ENCODE measurements at places on chromosomes 7 and 10.
A peak's percentile ranks its signal among the peaks of the same experiment; 100 is the strongest.

GRCh38 chr10:109202111-109202510, 721.2 kb downstream of the XPNPEP1 start:
- no peak for DNase-seq

DNA sequence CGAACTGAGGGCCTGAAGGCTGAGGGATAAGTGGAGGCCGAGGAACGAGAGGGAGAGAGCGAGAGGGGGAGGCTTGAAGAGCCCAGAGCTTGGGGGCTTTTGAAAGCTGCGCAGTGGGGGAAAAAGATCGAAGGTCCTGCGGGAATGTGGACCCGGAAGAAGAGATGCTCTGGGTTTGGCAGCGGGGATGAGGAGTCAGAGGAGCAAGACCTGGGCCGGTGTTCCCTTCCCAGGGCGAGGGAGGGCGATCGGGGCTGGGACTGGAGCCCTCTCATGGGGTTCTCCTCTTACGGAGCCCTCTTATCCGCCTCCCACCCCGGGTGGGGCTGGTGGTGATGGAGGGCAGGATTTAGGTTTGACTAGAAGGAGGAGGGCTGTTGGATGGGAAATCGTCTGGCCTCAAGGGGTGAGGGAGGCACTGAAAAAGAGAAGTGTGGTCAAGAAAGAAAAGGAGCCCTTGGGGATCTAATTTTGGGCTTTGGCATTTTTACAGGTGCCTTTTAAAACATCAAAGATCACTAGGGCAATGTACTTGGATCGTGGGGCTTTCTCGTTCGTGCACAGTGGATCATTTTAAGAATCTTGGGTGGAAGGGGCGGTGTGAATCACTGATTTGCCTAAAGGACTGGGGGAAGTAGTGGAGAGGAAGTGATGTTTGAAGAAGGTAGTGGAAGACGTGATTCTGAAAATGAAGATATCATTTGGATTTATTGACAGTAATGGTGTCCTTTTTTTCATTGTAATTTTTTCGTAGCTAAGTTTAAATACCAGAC, 637 bp downstream of the SAMD8 start:
- peak; percentile 54 for DNase-seq

DNA sequence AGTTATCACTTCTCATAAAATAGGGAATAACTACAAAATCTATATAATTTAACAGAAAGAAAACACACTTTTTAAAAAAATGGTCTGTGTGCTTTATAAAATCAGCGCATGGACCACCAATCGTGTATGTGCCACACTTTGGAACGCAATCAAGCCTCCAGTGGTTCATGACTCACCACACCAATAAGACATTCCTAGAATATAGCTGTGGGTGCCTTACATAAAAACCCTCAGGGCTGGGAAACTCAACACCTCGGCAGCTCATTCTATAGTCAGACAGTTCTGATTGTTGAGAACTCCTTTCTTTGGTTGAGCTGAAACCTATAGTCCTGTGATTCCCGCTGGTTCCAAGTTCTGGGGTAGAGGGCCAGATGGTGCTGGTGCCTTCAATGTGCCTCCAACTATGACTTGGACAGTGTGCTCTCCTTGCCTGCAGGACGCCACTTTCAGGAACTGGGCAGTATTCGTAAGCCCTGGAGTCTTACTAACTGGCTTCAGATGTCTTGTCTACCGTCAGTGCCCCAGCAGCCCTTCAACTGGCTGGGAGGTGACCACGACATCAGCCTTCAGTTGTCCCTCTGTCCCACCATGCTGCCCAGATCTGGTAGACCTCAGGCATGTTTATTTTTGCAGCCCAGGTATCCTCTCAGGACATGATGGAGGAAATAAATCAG, 135.7 kb upstream of the GDF10 start:
- DNase-seq = no peak

- no peak for DNase-seq
These were observed 75.1 kb downstream of the DNAH11 start for GRCh38 chr7:21617916-21618390.

DNA sequence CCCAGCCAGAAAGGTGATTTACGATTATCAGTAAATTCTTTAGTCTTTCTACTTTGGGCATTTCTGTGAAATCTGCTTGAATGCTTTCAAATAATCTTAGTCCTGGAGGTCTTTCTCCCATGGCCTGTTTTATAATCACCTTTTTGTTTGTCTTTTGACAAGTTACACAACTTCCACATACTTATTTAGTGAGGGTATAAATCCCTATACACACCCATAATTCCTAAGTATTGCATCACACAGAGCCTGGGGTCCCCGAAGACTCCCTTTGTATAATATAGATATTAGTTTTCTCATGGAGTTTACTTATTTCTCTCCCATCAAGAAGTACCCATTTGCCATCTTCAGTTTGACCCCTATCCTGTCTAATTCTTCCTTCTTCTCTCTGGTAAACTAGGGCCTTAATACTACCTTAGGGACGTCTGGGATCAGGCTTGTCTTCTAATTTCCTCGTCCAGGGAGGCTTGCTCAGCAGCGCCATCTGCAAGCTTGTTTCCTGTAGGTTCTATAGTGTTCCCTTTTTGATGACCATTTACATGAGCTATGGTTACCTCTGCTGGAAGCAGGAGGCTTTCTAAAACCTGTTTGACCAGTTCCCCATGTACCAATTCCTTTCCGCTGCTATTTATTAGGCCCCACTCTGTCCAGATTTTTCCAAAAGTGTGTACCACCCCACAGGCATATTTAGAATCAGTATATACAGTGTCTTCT, 8.1 kb downstream of the DNAH11 start:
- no peak for DNase-seq

DNA sequence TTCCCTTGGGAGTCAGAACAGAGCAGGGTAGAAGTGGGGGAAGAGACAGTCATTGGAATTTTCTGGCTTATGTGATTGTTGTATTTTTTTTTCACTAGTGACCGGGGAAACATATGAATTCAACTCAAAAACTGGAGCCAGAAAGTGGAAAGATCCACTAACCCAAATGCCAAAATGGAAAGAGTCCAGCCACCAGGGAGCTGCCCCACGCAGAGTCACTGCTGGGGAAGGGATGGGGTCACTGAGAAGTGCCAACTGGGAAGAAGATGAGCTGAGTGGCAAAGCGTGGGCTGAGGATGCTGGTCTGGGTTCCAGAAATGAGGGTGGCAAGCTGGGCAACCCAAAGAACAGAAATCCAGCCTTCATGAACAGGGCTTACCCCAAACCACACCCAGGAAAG, 69.2 kb downstream of the CDHR3 start:
- no peak for DNase-seq

- DNase-seq = no peak
These were observed 12.2 kb upstream of the GIMAP7 start for GRCh38 chr7:150502519-150502918.

- DNase-seq = no peak
These were observed 120.3 kb downstream of the BUB3 start for GRCh38 chr10:123274306-123275135.

DNA sequence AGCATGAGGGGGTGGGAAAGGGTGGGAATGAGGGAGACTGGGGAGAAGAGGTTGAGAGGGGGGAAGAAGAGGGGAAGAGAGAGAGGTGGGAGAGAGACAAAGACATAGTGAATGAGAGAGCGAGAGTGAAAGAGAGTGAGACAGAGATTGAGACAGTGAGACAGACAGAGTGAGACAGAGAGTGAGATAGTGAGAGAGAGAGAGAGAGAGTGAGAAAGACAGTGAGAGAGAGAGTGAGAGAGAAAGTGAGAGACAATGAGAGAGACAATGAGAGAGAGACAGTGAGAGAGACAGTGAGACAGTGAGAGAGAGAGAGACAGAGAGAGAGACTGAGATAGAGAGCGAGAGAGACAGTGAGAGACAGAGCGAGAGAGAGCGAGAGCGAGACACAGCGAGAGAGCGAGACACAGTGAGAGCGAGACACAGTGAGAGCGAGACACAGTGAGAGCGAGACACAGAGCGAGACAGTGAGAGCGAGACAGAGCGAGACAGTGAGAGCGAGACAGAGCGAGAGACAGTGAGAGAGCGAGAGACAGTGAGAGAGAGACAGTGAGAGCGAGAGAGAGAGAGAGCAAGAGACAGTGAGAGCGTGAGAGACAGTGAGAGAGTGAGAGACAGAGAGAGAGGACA, 10.1 kb downstream of the TMEM243 start:
- no peak for DNase-seq

- DNase-seq = no peak
These were observed 568.8 kb downstream of the HTR7 start for GRCh38 chr10:90289037-90289436.

GRCh38 chr10:71623098-71623985, 96.2 kb downstream of the C10orf105 start:
- no peak for DNase-seq

- no peak for DNase-seq
These were observed 534.0 kb downstream of the DNAJB6 start for GRCh38 chr7:157870644-157871290.

DNA sequence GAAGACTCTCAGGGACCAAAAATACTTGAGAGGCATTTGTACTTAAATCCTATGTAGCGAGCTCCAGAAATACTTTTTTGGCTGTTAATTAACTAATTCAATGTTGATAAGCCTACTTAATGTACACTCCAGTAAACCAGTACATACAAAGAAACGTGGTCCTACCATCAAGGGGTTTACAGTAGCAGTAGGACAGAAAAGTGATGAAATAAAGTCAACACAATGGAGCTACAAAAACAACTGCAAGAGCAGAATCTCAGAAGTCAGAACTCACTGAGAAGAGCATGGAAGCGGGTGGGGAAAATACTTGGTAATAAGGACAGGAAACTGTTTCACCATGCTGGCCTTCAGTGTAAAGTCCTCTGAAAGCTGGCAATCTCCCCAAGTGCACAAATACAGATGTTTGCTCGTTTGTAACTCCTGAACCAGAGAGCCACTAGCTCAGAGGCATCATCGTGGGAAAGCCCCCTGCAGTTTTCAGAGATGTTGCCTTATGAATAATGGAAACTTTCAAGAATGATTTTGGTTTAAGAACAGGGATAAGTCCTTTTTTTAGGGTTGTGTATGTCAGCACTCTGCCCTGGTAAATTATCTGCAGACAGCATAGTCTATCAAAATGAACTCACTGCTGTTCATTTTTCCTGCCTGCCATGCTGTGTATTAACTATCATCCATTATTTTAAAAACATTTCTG, 233.2 kb downstream of the SORCS1 start:
- no peak for DNase-seq

DNA sequence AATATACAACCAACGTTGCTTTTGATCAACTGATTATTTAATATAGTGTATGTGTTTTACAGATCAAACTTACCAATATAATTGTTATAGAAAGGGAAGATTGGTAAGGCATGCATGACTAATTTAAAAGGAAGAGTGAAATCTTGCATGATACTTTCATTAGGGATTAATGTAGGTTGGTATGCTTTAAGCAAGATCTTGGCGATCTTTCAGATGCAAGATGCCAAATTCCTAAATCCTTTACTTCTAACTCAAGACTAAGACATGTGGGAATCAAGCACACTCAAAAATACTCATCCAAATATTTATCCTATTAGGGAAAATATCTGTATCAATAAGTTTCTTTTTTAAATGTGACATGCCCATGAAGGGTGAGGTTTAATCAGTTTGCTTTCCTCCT, 321.4 kb upstream of the MEOX2 start:
- DNase-seq = no peak

DNA sequence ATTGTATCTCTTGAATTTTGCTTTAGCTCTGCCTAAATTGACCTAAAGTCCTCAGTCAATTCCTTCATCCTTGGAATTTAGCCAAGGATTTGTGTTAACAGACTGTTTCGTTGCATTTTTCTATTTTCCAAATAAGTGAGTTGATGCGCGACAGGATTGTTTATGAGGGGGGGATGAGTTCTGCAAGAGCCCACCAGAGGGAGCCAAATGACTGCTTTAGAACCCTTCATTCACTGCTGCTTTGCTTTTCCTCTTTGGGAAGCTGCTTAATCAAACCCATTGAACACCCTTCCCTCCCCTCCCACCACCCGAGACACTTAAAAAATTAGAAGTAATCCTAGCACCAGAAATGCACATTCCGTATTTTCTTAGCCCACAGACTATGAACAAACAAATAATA, 33.7 kb upstream of the PTF1A start:
- DNase-seq = peak; percentile 56

- DNase-seq = no peak
These were observed 127.7 kb downstream of the SMURF1 start for GRCh38 chr7:99016196-99016595.

DNA sequence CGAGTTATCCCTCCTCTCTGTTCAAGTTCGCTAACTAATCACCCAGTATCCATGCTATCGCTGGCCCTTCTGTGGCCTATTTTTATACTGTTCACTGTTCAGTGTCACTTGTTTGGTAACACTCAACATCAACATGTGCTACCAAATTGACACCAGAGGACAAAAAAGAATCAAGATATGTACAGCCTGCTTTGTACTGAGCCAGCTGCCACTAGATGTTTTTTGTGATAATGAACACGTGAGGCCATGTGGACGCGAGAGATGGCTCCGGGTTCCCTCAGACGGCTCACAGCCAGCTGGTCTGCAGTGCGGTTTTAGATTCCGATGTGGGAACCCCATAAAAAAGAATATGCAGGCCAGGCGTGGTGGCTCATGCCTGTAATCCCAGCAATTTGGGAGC, 21.2 kb downstream of the CAV1 start:
- no peak for DNase-seq

DNA sequence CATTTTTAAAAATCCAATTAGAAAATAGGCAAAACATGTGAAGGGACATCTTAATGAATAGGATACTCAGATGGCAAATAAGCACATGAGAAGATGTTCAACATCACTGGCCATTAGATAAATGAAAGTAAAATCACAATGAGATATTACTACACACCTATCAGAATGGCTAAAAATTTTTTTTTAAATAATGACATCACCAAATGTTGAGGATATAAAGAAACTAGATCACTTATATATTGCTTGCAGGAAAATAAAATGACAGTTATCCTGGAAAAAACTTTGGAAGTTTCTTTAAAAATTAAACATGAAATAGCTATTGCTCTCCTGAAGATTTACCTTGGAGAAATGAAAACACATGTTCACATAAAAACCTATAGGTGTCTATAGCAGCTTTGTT, 127.8 kb downstream of the ALOX5 start:
- no peak for DNase-seq

GRCh38 chr7:148772297-148773089, 73.8 kb downstream of the CUL1 start:
- DNase-seq = peak; percentile 48

DNA sequence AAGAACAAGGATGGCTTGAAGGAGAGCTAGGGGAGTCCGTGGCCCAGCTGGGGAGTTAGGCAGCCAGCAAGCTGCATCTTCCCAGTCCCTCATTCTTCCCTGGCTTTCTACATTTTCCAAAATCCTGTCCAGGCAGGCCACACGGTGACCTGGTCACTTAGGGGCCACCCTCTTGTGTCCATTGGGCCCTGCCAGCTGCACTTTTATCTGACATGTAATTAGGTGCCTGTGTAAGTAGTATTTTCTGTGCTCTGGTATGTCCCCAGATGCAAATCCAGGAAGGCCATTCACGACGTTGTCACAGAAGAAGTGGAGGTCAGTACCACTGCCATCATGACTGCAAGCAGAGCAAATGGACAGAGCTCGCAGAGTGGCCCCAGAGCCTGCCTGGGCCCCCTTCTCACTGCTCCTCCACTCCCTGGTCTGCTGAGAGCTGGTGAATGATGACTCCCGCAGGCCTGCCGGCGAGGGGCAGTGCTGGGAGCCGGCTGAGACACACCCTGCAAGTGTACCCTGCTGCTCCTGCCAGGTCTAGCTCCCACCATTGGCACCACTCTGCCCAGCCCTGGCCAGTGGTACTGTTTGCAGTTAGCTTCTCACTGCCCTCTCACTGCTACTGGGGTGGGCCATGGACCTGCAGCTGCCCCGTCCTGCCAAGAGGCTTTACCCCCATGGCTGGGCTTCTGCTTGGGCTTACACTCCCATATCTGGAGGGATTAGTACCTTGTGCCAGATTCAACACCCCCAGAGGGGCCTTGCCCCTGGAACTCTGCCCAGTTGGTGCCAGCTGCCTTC, 98.2 kb downstream of the GLRX3 start:
- no peak for DNase-seq

- DNase-seq = no peak
These were observed 47.5 kb downstream of the JAKMIP3 start for GRCh38 chr10:132113206-132113605.

Data from stimulated activated CD8-positive, alpha-beta memory T cell treated with anti-CD3 and anti-CD28 coated beads, Interleukin-4, amount 100 ng/mL, for 48 hours (primary cell).